ENCODE measurements at places on chromosomes 3 and 15. TPM values are rescaled to one million over a fixed set of nuclear protein-coding genes. Genes with fewer than 3 reads are reported as not detected.

DNA sequence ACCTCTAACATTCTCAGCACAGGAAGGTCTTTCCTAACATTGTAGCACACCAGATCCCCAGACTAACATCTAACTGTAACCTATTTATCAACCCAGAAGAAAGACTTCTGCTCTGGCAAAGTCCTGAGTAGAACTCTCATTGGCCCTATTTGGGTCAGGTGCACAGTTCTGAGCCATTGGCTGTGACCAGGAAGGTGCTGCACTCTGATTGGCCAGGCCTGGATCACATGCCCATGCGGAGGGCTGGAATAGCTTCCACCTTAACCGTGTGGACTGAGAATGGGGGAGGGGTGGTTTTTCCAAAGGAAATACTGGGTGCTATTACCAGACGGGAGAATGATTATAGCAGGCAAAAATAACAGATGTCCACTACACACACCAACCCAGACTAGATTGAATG lies 11.5 kb downstream of the FEZF2 start:
- no peak for DNase-seq

- no peak for DNase-seq
Observed at GRCh38 chr3:11560746-11561145, 83.0 kb downstream of the VGLL4 start.

Gene AADACL2
- not detected for total RNA-seq

DNA sequence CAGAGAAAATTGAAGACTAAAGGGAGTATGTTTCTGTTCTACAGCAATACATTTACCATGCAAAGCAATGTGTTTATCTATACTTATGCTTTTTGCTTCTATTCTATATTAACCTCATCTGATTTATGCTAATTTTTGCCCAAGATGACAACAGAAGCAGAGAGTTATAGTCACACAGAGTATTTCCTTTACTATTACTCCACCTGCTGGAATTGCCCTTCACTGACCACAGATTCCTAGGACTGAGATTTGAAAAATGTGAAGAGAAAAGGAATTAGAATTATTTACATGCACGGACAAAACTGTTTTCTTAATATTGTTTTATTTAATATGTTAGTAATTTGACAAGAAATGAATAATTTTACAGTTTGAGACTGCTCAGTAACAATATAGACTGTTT lies 745.6 kb downstream of the VGLL3 start:
- no peak for DNase-seq

DNA sequence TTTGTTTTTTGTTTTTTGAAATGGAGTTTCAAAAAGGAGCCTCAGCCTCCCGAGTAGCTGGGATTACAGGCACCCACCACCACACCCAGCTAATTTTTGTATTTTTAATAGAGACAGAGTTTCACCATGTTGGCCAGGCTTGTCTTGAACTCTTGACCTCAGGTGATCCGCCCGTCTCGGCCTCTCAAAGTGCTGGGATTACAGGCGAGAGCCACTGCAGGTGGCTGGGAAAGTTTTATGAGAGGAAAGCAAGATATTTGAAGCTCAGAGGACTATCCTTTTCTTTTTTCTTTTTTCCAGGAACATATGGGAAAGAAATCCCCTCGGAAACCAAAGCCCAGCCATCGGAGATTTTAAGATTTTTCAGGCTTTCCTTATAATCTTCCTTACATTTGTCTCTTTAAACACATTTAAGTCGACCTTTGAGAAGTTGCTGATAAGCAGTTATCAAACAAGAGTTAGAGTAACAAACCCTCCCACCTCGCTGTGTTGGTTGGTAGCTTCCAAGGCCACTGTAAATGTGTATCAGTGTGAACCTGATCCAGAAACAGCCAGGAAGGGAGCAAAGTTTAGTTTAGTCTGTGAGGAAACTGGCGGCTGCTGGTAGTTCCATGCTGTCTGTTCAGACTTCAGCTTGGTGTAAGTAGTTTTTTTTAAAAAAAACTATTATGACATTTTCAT lies 34.5 kb upstream of the MAP3K13 start:
- DNase-seq, result no peak

DNA sequence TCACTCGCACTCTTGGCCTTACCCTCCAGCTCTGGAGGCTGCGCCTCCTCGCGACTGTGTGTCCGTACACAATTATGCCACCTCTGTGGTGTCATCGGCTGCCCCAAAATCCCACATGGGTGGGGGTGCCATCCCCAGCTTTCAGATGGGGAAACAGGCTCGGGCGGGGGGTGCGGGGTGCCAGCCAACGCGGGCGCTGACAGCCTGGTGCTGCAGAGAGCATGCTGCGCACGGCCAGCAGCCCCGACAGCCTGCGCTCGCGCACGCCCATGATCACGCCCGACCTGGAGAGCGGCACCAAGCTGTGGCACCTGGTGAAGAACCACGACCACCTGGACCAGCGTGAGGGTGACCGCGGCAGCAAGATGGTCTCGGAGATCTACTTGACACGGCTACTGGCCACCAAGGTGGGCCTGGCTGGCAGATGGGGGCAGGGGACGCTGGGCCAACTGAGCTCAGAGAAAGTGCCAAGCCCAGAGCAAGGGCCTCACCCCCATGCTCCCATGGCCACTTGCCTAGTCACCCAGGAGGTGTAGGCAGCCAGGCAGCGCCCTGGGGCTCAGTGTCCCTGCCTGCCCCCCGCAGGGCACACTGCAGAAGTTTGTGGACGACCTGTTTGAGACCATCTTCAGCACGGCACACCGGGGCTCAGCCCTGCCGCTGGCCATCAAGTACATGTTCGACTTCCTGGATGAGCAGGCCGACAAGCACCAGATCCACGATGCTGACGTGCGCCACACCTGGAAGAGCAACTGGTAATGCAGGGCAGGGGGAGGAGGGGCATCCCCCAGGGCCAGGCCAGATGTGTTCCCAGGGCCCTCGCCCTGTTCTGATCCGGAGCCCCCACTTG lies 47.0 kb downstream of the PLXNA1 start:
- DNase-seq, result no peak

Gene SCAANT1
- total RNA-seq, result not detected

Gene RTP4
- 5.2 TPM for total RNA-seq

DNA sequence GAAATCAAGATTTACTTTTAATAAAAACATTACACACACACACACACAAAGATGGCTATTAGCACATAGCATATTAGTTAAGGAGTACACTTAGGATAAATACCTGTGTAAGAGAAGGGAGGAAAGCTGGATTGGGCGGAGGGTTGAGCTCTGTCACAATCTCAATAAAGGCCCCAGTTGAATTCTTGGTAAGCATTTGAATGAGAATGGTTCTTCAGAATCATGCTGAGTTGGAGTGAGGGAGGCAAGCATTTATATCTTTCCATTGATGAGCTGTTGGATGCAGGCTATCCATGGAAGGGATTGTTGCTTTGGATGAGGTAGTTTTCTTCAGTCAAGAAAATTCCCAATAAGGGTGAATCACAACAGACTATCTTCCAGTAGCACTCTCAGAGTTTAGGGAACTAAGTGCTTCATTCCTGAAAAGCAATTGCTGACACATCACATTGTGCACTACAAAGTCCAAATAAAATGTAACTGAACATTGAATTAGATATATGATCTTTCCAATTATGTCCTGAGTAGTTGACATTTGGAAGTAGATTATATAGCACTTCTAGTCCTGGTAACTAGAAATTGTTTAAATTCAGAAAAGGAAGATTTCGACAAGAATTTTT lies 95.7 kb downstream of the SUCNR1 start:
- DNase-seq, result no peak

DNA sequence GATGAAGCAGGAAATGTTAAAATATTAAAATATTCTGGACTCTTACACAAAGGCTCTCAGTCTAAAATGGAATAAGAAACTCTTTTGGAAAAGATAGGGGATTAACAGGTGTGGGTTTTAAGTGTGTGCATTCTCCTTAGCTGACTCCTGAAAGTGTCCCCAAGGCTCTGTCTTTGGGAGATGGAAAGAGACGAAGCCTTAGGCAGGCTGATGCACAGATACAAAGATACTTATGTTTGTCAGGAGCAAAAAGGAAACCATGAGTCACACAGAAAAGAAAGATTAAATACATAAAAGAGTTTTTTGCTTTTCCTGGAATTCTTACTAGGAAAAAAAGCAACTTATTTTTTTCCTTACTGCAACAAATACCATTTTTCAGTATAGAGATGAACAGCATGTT lies 23.8 kb upstream of the ABI3BP start:
- DNase-seq, result peak; percentile 81

GRCh38 chr15:93029214-93029835 lies 59.7 kb downstream of the RGMA start:
- no peak for DNase-seq

DNA sequence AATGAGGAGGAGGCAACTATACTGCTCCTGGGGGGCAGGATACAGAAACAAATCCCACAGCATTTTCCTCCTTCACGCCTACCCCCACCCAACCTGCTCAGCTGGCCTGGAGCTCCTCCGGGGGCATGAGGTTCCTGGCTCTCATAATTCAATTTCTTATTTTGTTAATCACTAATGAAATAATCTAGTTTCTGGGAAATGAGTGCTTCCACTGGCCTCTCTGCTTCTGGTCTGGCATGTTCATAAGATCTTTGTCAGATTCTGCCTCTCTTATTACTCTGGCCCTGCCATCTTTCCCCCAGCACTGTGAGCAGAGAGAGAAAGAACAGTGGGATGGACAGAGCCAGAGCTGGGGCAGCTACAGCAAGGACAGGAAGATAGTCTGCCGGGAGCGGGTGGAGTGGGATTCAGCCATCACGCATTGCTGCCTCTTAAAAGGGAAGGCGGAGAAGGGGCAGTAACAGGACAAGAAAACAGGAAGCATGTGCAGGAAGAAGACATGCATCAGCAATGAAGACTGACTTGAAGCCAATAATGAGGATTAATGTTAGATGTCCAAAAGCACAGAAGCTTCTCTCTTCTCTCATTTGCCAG lies 13.6 kb downstream of the RPAP1 start:
- peak; percentile 61 for DNase-seq

Gene ALPK3
- 19.5 TPM for total RNA-seq

DNA sequence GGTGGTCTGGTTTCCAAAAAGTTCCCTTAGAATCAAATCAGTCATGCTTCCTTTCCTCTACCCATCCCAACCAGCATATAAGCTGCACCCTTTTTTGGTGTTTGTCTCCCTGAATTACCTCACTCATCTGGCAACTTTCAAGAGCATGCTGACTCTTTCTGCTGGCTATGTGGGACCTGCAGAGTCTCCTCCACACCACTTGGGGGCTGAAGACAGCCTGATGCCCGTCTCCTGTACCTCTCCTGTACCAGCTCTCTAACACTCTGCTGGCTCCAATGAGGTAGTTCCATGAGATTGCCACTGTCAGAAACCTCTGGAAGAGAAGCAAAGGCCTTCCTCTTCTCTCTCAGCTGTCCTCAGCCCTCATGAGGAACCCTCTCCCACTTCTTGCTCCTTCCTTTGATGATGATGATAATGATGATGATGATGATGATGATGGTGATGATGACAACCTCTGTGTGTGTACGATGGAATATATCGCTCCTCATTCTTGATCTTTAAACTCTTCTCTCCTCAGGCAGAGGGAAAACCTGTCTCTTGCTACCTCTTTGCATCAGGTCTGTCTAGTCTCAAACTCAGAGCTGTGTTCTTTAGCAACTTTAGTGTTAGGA lies 257.5 kb downstream of the ZNF621 start:
- no peak for DNase-seq

DNA sequence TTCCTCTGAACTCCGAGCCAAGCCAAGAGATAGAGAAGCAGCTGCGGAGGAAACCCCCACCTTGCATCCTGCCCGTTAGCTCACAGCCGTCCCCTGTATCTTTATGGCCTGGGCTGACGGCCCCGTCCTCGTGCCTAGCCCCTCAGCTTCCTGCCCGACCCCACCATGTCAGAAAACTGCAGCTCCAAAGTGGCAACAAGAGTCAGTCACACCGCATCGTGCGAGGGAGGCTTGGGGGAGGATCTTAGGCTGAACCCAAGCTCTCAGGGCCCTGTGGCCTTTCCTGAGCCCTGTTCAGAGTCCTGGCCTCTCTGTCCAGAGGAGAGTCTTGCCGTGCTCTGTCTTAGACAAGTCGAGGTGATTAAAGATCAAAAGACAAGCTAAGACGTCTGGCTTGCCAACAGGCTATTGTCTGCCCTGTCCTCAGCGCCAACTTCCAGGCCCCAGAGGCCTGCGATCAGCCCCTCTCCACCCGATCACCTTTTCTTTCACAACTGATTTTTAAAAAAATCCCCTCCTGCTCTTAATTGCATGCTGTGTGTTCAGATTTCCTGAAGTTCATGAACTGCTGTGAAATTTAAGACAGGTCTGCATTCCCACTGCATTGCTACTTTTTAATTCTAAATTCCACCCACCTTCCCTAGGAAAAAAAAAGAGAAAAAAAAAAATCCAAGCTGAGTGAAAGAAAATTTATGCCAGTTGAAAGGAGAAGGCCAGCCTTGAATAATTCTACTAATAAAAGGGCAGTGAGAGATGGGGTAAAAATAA lies 89.7 kb upstream of the WNT5A start:
- no peak for DNase-seq

DNA sequence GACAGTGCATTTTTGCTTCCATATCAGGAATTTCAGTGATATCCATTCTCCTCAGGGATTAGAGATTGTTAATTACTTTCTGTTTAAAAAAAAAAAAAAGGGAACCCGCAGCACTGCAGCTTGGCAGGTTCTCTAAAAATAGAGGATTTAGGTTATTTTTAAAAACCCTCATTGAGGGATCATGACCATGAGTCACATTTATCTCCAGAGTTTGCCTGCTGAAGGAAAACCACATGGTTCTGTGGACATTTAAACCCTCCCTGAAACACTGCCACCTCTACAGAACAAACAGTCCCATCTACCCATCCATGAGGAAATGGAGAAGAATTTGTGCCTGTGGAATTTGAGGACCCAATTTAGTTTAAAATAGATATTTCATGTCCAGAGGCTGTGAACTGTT lies 66.2 kb upstream of the UBE2E1 start:
- DNase-seq, result peak; percentile 62
